ENCODE measurements at places on chromosomes 2 and 18.

DNA sequence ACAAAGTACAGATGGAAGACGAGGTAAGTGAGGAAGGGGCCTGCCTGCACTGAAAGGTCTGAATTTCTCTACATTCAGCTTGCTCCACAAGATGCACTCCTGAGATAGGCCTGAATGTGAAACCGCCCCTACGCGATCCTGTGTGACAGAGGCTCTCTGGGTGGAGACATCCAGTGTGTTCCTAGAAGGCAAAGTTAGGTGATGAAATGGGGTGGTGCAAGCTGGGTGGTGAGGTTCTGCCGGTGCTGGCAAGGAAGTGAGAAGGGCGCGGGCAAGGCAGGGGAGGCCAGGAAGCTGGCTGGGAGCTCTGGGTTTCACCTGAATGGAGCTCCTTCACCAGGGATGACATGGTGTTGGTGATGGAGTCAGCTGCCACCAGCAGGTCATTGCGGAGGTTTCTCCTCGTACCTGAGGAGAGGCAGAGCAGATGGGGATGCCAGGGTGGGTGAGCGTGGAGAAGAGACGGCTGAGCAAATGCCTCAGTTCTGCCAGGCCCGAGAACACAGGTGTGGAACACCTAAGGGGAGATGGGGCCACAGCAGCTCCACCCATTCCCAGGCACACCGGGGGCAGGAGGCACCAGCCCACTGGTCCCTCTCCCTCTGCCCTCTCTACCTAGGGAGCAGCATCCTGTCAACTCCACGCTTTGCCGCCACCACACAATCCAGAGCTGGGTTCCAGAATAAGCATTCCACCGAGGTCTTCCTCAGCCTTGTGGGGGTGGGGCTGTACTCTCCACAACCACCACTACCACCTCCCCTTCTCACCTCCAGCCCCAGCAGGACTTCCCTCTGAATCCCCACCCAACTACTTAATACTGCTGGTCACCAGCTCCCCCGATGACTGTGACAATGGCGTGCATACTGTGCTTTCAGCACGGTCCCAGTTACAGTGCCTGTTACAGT is 45.5 kb upstream of the DNMT3A start:
- DNase-seq: no peak

DNA sequence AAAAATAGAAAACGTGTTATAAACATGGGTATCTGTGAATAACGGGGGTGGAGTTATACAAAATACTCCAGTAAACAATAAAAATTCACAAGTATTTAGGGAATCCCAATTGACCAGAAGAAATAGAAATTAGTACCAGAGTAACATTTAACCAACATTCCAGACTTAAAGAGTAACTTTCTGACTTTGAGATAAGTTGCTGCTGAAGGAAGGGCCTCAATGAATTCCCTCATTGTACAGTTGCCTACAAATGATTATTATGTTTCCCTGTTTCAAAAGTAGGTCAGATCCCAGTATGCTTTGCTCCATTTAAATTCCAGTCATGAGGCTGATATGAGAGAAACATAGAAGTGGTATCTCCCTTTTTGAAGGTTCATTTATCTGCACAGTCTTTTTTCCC is 88.3 kb upstream of the KCNH7 start:
- DNase-seq: no peak

DNA sequence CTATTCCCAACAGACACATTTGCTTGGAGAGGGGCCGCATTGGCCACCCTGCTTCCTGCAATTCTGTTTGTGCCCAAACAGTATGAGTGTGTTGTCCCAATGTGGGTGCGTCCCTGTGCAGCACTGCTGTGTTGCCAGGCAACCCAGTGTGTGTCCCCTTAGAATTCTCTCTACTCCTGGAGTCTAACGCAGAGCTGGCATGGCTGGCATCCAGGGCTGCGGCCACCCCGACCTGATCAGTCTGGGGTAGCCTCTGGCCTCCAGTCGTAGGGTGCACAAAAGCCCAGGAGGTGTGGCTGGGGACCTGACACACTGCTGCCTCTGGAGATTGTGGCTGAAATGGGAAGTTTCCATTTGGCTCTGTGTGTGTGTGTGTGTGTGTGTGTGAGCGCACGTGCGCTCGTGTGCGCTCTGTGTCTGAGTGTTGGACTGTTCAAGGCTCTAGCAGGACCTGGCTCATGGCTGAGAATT is 48.0 kb downstream of the TEX44 start:
- DNase-seq: no peak

GRCh38 chr2:33784488-33784887 is 185.4 kb upstream of the FAM98A start:
- no peak for DNase-seq

- DNase-seq: no peak
Observed at GRCh38 chr2:67232936-67233335, 164.2 kb upstream of the ETAA1 start.

- DNase-seq: no peak
Observed at GRCh38 chr2:229627728-229628127, 86.6 kb downstream of the DNER start.

- no peak for DNase-seq
Observed at GRCh38 chr18:60040971-60041370, 141.2 kb downstream of the PMAIP1 start.

GRCh38 chr2:182890305-182890704 is 23.9 kb upstream of the FRZB start:
- DNase-seq: no peak

GRCh38 chr18:28112056-28112470 is 64.9 kb downstream of the CDH2 start:
- DNase-seq: no peak

DNA sequence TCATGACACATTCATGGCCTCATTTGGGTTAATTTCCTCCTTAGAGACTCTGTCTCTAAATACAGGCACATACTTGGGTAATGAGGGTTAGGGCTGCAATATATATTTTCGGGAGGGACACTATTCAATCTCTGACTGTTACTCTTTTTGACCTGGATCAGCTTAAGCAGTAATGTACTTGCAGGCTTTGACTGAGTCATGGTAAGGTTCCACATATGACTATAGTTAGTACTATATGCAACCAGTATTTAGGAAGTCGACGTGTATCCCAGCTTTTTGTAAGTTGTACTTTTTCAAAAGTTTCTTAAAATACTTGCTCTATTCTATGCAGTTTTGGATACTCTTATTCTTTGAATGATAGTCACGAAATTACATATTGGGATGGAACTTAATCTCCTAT is 37.2 kb upstream of the CDH19 start:
- DNase-seq: no peak

DNA sequence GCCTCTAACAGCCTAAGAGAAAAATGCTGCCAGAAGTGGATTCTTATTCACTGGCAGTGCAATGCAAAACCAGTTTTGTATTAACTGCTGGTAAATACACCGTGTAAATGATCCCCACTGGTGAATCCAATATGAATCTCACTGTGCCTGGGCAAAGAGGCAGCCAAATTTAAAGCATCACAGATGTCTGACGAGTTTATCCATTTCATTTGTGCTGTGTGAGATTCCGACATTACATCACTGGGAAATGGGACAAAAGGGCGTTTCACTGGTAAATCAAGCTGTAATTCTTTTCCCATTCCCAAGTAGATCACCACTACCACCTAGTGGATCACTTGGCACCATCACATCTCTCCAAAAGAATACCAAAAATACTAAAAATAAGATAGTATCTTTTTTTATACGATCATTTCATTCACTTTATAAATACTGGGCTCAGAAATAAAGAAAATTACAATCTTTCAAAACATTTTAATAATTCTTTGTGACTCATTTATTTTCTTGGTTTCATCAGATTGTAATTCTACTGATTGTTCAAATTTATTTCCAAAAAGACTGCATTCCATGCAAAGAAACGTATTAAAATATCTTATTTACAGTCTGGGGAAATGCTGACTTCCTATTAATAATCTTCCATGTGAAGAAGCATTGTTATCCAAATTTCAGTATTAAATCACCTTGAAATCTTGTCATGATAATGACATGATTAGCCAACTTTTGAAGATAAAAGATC is 125.6 kb downstream of the GRB14 start:
- DNase-seq: no peak

DNA sequence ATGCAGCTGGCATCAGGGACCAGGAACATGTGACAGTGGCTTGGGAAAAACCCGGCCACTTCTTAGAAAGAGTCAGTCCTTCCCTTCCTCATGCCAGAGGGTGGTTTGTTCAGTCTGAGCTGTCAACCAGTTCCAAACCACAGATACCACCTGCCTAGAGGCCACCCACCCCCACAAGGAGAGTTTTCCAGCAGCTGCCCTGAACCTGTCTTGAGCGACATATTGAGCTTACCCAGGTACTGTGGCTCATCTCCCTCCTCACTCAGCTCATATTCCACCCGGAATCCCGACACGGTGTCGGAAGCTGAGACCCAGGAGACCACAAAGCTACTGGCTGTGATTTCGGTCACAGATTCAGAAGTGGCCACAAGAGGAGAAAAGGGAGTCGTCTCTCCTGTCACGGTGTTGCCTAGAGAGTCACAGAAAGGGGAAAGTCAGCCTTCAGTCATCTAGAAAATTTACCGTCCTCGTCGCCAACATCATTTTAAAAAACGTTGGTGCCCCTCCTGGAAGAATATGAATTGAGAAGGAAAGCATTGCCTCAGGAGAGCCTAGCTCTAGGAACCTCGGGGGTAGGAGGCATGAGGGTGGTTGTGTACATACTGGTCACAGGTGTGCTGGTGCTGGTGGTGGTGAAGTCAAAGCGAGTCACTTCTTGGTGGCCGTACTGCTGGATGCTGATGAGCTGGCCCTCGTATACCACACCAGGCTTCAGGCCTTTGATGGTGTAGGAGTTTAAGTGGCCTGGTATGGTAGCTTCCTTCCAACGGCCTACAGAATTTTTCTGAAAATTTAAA is 26.3 kb downstream of the FN1 start:
- no peak for DNase-seq
